ENCODE measurements at places on chromosomes 7 and 10.

DNA sequence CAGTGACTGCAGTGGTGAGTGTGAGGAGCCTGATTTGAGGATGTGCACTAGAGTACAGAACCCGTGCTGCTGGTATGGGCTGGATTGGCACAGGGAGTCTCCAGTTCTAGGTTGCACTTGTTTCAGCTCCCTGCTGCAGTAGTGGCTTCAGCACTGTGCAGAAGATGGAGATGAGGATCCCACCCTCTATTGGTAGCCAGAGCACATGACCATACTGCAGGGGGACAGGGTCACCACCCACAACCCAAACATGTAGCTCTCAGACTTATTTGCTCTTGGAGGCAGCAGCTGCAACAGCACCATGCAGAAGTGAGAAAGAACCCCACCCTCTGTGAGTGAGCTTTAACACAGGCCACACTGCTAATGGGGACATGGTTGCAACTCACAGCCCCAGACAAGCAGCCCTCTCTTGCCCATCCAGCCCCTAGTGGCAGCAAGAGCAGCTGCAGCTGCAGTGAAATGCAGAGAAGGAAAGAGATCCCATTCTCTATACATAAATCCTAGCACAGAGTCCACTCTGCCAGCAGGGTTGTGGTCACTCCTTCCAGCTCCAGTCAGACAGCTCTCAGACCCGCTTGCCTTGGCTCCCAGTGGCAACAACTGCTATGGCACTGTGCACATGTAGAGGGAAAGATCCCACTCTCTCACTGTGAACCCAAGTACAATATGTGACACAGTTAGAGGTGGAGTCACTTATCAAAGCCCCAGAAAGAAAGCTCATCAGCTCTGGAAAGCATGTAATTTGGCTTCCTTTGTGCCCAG, 51.4 kb upstream of the SCIN start:
- no peak for DNase-seq

GRCh38 chr7:5695727-5696345, 85.6 kb downstream of the RNF216 start:
- no peak for DNase-seq

GRCh38 chr7:79118143-79118542, 335.3 kb downstream of the MAGI2 start:
- DNase-seq: no peak

DNA sequence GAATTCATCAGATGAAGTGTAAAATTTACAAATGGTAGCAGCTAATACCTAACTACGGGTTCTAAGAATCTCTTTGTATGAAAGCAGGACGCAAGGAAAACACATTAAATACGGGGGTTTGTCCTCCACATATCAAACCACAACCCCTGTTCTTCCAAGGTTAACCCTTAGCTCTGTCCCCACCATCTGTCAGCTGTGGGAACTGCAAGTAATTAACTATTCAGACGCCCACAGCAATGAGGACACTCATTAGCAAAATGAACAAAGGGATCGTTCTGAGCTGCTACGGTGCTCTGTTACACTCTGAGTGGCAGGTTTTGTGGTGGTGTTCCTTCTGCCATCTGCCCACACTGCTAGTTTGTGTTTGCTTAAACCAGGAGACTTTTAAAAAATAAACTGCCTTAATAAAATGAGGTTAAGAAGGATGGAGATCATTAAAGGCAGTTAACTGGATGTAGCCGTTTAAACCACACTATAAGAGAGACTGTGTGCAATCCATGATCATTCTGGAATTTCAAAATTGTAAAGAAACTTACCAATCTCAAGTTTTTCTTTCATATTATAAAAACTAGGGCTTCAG, 51.4 kb downstream of the C10orf67 start:
- no peak for DNase-seq

DNA sequence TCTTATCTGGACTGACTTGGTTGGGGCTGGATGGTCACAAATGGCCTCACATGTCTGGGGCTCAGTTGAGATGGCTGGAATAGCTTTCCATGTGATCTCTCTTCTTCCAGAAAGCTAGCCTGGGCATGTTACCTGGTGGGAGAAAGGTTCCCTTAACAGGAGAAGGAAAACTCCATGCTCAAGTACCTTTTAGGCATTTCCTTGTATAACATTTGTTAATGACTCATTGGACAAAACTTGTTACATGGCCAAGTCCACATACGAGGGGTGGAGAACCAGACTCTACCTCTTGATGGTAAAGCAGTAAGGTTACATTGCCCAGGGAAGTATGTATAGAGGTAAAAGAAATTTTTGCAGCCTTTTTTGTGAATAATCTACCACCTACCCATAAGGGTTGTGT, 826.4 kb downstream of the LRMDA start:
- no peak for DNase-seq

GRCh38 chr7:125424721-125425120, 495.1 kb upstream of the POT1 start:
- no peak for DNase-seq

DNA sequence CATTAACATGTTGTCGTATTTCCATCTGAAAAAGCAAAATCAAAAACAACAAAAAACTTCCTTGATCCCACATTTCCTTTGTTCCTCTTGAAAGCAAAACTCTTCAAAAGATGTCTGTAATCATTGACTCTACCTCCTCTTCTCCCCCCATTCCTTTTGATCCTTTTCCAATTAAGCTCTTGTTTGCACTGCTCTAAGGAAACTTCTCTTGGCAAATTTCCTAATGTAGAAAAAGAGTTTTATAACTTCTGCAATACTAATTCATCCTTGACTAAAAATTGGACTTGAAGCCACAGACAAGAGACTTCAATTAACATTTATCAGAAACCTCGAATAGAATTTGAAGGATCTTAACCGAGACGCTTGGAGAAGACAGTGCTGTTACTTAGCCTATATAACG, 317.1 kb upstream of the SEMA3C start:
- DNase-seq: no peak

- no peak for DNase-seq
These were observed 9.2 kb upstream of the DDIT4 start for GRCh38 chr10:72264536-72264935.

- no peak for DNase-seq
These were observed 173.8 kb upstream of the PPP2R2D start for GRCh38 chr10:131726967-131727366.

DNA sequence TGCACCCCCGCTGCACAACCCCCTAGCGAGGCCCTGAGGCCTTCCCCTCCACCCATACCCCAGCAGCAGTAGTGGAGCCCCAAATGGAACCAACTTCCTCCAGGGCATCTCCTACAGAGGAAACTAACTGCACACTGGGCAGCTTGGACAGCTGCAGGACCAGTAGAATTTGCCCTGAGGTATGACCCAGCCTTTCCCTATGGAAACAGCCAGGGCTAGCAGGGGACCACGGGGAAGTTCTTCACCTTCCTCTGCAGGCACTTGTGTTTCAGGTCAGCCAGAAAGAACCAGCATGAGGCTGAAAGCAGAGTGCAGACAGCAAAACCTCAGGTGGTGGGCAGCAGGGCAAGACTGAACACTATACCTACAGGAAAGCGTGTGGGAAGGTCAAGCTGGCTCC, 5.7 kb upstream of the EEPD1 start:
- DNase-seq: no peak

DNA sequence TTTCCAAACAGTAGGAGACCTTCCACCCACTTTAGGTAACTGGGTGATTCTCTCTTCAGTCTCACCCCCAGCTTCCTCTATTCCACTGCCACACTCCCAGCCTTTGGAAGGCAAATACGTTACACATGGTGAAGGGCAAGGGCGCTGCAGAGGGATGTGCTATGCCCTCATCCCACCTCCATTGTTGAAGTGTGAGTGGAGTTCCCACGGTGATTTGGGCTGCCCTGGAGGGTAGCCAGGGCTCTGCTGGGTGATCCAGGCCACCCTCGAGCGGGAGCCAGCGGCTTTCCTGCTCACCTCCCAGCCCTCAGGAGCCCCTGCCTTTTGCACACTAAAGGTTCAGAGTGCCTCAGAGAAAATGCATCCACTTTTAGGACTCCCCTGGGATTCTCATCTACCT, 181.1 kb downstream of the ZMYND11 start:
- DNase-seq: no peak

- no peak for DNase-seq
These were observed 126.2 kb downstream of the PRPF18 start for GRCh38 chr10:13712837-13713581.

GRCh38 chr7:44969049-44969700, 9.6 kb downstream of the MYO1G start:
- DNase-seq: no peak

GRCh38 chr7:142111499-142111898, at the start of gene MGAM2:
TSS of gene MGAM2 (plus strand) at chr7:142111718. CDS start at chr7:142116874, 5,156 bp downstream.
- no peak for DNase-seq

DNA sequence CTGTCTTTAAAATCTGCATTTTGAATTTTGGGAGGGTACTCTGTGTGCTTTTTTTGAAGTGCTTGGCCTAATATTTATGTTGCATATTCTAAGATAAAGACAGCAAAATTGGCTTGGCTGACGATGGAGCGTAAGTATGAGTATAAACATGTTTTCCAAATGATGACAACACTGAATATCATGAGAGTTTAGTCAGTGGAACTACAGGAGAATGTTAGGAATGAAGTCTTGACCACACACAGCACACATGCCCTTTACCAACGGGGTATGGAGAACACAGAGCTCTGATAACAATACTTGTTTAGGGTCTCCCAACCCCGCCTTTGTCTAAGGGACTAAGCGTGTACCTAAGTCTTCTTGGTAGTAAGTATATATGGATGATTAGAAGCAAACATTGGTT, 253.9 kb upstream of the FZD8 start:
- DNase-seq: no peak

- no peak for DNase-seq
These were observed 118.9 kb downstream of the CFAP58 start for GRCh38 chr10:104472505-104472904.

DNA sequence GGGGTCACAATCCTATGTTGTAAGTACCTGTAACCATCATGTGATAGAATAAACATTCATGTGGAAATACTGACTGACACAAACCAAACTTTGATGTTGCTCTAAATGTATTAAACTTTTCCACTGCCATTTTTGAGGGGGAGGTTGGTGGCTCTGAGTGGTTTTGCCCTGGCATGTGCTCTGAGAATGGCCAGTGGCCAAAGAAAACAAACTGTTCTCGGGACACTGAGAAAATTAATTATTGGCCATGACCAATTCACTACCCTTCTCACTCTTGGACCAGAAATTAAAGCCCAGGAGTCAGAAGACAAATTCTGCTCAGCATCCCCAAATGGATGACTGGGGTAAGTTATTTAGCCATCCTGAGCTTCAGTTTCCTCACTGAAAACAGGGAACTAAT, 195.9 kb downstream of the XPNPEP1 start:
- DNase-seq: no peak

DNA sequence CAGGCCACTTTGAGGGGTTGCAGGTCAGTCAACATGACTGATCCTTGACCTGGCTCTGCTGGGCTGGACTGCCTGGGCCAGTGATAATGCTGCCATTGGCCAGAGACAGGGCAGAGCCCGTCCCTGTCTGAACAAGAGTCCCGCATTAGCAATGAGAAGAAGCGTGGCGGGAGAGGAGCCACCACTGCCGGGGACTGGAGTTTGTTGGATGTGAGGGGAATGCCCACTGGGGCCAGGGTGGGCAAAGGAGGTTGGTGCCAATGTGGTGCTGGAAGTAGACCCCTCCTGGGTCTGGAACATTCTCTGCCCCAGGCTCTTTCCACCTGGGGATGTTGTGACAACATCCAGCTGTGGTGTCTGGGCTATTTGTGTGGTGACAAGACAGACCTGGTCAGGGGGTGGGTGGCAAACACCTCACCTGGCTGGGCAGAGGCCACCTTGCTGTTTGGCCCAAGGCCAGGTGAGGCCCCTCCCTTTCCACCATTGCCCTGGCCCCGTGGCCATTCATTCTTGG, 7.6 kb downstream of the SAP25 start:
- DNase-seq: no peak

- DNase-seq: no peak
These were observed 88.5 kb downstream of the PAXIP1 start for GRCh38 chr7:154914308-154914995.

DNA sequence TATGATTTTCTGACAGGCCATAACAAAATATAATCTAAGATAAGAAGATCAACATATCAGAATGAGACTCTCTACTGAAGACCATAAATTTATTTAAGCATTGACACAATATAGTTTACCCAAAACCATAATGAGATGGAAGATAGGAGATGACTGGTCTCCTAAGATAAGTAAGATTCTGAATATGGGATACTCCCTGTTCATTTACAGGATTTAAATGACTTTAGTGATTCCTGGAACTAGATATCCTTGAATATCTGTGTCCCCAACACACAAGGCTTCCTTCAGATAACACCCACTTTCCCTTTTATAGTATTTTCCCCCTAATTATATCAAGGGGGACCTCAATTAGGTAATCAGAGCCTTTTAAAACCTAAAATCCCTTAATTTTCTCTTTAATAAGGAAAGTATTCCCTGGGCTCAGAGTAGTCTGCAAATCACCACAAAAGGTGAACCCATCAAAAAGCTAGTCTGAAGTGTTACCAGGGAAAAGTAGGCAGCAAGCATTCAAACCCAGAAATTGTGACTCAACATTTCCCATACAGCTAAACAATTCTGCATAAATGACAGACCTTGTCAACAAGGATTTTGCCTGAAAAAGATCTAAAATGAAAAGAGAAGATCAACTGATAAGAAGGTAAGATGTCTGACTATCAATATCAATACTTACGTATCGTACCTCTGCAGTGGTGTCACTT, 99.9 kb downstream of the CNOT4 start:
- DNase-seq: no peak

GRCh38 chr7:7792056-7792455, 73.6 kb upstream of the RPA3 start:
- DNase-seq: no peak

GRCh38 chr7:156780724-156781455, 112.1 kb downstream of the LMBR1 start:
- DNase-seq: no peak

DNA sequence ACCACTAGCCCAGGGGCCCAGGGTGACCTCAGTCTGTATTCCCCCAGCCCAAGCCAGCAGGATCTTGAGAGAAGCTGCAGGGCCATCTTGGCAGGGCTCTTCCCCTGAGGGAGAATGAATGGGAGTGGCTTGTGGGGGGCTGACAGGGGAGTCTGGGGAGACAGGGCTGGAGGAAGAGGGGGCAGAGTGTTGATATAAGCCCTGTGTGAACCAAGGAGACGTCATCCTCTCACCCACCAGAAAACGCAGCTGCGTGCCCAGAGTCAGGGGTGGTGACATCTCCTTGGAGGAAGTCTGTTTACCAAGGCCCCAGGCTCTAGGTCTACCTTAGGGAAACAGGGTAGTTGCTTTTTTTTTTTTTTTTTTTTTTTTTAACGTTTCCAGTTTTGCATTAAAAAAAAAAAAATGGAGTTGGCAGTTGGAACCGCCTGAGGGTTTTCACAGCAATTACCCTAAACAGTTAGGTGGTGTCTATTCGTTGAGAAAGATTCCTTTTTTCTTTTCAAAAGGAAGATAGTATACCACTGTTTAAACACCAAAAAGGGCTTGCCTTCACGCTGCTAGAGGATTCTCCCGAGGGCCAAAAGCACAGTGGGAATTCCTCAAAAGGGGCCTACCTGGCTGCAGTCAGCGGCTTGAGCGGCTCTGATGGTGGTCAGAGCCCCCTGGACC, 113.8 kb downstream of the PRPF18 start:
- DNase-seq: no peak

GRCh38 chr10:359762-360161, 224.5 kb downstream of the ZMYND11 start:
- no peak for DNase-seq

Measured in CD4-positive, alpha-beta T cell treated with Interleukin-6 at 100 ng/mL for 8 hours (primary cell).